ENCODE measurements at places on chromosomes 7 and 10.

DNA sequence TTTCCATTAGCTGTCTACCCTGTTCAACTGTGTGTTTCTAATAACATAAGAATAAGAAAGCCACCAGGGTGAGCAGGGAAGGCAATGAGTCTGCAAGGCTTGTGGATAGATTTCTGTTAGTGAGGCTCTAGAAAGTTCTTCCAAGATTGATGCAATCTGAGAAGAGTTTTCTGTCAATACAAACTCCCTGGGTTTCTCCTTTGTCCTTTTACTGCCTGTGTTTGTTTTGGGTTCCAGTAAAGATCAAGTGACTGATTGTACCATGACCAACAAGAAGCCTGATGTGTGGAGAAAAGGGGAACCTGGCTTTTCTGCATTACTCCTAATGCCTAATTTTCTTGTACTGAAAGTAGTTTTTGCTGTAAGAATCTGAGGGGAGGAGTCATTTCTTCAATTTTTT, 139.9 kb downstream of the CFTR start:
- no peak for DNase-seq

DNA sequence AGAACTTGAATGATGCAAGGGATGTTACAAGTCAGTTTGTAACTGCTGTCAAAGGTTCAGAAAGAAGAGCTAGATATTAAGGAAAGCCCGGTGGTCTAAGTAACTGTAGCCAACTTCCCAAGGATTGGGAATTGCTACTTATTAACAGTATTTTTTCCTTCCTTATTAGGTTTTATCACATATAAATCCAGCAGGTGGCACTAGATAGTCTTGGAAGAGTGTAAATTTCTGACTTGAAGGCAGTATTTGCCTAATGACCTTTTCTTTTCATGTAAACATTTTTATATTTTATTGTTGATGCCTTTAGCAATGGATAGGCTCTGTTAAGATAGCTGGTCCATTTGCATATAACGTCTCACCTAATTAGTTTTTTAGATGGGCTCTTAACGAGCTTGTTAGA, 51.2 kb downstream of the ANLN start:
- DNase-seq, result no peak

DNA sequence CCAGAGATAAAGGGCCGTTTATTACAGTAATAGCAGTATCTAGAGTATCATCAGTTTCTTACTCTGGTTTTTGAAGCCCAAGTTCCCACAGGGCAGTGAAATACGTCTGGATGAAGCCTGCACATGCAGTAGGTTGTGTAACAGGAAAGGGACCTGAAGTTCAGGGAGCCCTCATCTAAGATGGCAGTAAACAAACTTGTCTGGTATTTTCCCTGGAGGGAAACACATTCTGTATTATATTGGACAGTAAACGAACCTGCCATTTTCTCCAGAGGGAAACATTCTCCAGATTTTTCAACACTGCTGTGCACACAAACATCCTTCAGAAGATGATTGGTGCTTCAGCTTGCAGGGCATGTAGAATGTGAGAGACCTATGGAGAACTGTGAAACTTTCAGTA, 189.9 kb downstream of the TFEC start:
- DNase-seq, result no peak

GRCh38 chr10:118488710-118489497, 106.5 kb downstream of the PRLHR start:
- no peak for DNase-seq

GRCh38 chr7:142587578-142588191, 161.6 kb upstream of the PRSS1 start:
- DNase-seq, result peak; percentile 30

DNA sequence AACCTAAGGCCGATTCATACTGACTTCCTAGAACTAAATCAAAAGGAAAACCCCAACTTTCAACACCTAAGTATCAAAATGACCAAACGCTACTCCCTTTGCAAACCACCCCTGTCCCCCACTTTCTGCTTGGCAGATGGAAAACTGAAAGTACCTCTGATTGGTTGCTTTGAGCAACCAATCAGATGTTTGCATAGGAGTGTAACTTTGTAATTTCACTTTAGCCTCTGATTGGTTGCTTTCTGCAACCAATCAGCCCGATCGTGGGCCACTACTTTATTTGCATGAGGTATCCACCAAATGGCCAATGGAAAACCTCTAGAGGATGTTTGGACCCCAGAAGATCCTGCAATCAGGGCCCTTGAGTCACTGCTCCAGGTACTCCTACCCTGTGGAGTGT, 12.3 kb upstream of the SNX10 start:
- DNase-seq, result peak; percentile 37

DNA sequence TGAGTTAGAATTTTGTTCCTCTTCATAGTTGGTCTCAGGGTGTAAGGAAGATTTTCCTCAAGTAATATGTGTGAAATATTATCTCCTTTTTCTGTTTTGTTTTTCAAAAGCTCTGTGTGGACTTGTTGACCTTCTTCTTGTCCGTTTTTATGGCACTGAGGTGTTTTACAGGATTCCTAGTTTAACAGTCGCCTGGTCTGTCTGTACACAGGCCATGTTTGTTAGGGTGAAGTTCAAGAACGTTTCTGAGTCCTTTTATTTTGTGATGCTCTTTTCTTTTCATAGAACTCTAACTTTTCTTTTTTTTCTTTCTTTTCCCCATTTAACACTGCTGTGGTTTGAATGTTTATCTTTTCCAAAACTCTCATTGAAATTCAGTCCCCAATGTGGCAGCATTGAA, 18.5 kb downstream of the TACC2 start:
- DNase-seq, result no peak

DNA sequence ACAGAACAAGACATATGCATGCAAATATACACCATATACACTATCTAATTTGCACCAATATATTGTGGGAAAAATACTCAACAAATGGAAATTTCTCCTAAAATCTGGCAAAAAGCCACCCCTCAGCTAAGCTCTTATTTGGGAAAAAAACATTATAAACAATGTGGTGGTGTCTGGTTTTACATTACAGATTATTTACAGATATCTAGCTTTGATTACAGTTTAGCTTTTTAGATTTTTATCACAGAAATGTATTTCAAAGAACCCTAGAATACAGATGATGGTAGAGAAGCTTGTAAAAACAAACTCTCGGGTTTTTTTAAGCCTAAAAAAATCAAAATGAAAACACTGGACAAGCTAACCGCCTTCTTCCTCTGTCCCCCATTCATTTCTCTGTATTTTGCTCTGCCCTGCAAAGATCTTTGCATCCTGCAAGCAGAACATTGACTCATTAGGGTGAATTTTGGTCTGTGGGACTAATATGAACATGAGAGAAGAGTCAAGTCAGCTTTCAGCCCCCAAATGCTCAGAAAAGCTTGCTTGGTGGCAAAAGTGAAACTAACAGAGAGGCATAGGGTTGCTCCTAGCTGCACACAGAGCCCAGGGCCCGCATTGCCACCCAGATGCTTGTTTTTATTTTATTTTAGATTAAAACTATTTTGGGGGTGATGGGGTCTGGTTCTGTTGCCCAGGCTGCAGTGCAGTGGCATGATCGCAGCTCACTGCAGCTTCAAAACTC, 88.8 kb upstream of the LYZL1 start:
- no peak for DNase-seq

- DNase-seq, result peak; percentile 39
Observed at GRCh38 chr10:77801474-77802161, 124.9 kb downstream of the DLG5 start.

DNA sequence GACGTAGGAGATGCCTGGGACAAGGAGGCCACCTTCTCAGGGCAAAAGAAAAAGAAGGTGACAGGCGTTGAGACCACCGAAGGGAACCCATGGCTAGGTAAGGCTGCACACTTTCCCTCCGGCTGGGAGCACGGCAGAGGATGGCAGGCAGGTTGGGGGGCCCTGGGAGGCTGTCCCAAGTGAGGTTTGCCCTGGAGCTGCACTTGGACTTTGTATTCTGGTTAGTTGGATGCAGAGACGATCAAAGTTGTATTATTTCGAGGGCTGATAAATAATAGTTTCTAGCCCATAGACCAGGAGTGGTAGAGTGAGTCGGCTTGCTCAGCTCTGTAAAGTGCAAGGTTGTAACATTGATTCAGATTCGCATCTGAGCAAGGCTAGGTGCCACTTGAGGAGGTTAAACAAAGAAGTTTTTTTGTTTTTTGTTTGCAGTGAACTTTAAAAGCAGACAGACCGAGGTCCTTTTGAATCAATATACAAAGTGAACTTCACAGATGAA, 608 bp downstream of the ENTPD7 start:
- DNase-seq, result no peak

GRCh38 chr7:135710417-135711138, 17.4 kb downstream of the SLC13A4 start:
- no peak for DNase-seq

DNA sequence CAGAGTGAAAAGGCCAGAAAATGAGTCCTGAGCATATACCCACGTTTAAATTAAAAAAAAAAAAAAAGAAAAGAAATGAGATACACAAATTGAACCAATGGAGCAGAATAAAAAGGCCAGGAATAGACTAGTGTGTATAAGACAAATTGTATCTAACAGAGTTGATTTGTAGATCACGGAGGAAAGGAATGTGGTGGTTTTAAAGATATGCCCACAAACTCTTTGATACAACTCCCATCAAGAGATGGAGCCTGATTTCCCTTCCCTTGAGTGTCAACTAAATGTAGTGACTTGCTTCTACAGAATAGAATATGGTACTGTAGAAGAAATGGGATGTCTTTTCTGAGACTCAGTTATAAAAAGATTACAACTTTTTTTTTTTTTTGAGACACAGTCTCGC, 10.4 kb downstream of the SYPL1 start:
- DNase-seq, result no peak

GRCh38 chr7:64180989-64181388, 26.0 kb upstream of the ZNF735 start:
- no peak for DNase-seq

DNA sequence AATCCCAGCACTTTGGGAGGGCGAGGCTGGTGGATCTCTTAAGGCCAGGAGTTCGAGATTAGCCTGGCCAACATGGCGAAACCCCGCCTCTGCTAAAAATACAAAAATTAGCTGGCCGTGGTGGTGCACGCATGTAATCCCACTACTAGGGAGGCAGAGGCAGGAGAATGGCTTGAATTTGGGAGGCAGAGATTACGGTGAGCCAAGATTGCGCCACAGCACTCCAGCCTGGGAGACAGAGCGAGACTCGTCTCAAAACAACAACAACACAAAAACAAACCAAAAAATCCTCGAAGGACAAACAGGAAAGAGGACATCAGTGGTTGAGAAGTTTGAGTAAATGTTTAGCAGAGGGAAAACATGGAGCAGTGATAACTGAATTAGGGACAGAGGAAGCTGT, 52.3 kb upstream of the FAM3C start:
- DNase-seq, result no peak

- DNase-seq, result peak; percentile 16
Observed at GRCh38 chr7:2037808-2038522, 194.8 kb downstream of the MAD1L1 start.

DNA sequence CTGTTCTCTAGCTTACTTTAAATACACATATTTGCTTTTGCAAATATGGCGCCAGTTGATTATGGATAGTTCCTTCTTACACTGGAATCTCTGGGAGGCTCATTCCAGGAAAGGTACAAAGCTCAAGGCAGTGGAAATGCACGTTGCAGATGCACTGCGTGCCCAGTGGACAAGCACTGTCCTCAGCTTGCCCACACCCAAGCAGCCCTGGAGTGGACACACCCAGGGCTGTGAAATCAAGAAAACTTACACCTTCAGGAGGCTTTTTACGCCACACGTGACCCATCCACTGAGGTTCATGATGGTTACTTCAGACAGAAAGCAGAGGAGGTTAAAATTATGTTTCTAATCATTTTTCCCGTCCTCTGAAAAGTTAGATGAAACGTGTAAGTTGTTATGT, 248.5 kb downstream of the VTI1A start:
- DNase-seq, result no peak

GRCh38 chr10:14736043-14736442, 38.7 kb downstream of the FAM107B start:
- DNase-seq, result no peak

DNA sequence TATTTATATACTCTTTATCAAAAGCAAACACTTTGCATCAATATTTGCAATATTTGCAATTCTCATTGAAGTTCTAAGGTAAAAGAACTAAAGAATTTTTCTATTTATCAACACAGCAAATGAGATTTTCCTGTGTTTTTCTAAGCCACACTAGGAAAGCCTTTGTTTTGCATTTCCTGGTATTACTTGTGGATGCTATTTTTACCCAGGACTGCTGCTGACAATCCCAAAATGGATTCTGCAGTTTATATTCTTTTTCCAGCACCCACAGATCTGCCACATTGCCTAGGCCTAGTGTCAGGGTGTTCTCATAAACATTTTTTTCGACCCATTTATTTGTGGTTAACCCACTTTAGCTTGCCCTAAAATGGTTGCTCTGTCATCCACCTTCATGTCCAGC, 25.9 kb downstream of the LRRC17 start:
- DNase-seq, result no peak

DNA sequence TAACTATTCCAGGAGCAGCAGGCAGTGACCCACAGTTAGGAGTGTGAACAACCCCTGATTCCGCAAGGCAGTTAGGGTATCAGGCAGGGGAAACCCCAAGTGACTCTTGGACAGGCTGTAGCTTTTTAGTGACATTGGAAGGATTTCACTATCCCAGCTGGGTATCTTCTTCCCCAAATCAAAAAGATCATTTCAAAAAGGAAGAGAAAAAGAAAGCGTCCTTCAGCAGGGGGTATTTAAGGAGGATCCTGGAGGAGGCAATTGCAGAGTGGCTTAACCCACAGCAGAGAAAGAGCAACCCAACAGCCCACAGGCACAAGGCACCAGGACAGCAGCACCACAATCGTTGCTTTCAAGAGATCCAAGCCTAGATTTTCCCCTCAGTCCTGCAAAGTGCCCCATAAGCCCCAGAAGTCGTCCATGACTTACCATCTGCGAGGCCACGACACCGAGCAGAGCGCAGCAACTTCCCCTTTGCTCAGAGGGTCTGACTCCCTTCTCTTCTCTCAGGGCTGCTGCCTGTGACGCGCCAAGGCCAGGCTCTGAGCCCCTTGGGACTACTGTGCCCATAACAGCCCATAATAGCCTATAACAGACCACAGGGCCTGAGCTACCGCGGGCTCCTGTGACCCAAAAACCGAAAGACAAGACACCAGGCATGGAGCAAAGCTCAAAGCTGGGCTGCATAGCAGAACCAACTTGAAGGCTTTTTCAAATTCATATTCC, 19.8 kb downstream of the PIK3AP1 start:
- DNase-seq, result peak; percentile 84

DNA sequence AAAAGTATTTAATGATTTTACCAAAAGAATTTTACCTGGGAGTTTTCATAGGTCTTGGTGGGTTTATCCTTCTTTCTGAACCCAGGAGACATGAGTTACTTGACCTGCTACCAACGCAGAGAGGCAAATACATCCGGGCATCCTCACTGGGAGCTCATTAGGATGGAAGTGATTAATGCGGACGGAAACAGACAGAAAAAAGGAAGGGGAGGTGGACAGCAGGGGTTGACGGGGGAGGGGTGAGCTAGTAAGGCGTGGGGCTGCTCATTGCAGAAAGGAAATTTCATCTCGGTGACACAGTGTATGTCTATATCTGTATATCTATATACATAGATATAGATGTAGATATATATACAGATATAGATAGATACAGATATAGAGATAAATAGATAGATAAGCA, 408.2 kb upstream of the ADARB2 start:
- no peak for DNase-seq
